Activated CD8-positive, alpha-beta memory T cell treated with anti-CD3 and anti-CD28 coated beads for 1 hour (primary cell): ENCODE measurements at places on chromosomes 12 and 14.

GRCh38 chr14:26835979-26836570, 238.2 kb upstream of the NOVA1 start:
- DNase-seq, result no peak

DNA sequence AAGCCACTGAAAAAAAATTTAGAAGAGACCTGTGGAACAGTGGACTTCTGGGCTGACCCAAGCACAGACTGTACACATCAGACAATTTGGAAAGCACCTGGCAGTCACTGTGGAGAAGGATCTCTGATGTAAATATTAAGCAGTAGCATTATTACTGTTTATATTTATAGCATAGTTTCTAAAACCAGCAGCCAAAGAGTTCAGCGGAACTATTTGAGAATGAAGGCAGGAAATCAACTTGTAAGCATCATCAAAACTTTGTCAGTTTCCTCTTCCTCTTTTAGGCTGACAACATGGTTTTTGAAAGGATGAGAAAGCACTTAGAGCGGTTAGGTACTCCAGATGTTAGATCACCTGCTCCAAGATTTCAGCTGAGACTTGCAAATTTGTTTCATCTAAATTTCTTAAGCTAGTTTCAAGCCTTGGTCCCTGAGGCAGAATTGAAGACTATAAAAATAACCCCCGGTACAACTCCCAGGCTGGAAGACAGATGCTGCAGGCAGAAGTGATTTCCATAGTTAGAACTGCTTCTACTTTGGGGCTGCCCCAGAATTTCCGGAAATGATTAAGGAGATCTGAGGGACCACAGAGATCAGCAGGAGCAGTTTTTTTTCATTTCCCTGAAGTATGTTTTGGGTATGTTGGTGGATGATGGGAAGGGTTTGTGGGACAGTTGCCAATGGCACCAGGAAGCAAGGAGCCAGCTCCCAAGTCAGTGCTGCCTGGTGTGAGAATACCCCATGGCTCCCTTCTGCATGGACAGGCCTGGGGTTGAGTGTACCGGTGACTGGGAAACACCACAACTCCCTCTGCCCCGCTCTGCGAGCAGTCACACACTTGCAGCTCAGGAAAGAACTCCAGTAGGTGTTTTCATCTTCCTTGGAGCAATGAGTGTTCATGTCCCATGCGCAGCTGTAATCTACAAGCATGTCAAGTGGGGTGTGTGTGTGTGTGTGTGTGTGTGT, 354.5 kb downstream of the NUAK1 start:
- DNase-seq, result no peak

- no peak for DNase-seq
These were observed 22.5 kb downstream of the MRPS35 start for GRCh38 chr12:27733052-27733656.

GRCh38 chr12:51922762-51923505, 15.6 kb downstream of the ACVRL1 start:
- no peak for DNase-seq

DNA sequence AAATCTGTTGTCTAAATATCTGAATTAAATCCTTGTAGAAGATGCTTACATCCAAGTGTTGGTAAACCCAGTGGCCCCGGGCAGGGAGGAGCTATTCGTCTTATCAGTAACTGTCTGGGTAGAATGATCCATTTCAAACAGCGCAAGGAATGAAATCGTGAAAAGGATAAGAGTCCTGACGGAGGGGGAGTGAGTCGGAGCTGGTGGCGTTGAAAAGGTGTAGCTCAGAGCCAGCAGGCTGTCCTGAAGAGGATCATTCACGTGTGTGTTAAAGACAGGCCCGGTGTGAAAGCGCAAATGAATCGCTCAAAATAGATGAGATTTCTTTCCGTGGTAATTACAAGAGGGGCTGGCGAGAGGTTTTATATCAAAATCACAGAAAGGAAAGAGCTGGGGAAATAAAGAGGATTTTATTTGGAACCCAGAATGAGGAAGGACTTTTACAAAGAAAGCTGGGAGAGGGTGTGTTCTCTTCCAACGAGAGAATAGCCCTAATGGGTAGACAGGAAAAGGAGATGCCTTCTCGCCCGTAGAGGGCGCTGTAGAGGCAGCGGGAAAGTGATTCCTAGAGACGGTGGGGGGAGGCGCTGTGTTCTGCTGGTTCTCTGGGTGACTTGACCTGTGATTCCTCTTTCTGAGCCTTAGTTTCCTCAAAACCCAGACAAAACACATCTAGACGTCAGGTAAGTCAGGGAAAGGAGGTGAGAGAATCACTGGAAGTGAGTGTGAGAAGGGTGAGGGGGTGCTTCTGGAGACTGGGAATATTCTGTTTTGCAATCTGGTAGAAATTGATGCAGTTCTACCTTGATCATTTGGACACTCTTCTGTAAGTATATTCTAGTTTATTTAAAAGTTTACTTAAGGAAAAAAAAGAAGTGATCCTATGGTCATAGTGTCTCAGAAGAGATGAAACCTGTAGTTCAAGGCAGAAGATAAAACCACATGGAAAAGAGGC, 39.3 kb downstream of the SRRM4 start:
- DNase-seq, result no peak

- DNase-seq, result no peak
These were observed 1374.6 kb downstream of the FSCB start for GRCh38 chr14:43132441-43132840.

DNA sequence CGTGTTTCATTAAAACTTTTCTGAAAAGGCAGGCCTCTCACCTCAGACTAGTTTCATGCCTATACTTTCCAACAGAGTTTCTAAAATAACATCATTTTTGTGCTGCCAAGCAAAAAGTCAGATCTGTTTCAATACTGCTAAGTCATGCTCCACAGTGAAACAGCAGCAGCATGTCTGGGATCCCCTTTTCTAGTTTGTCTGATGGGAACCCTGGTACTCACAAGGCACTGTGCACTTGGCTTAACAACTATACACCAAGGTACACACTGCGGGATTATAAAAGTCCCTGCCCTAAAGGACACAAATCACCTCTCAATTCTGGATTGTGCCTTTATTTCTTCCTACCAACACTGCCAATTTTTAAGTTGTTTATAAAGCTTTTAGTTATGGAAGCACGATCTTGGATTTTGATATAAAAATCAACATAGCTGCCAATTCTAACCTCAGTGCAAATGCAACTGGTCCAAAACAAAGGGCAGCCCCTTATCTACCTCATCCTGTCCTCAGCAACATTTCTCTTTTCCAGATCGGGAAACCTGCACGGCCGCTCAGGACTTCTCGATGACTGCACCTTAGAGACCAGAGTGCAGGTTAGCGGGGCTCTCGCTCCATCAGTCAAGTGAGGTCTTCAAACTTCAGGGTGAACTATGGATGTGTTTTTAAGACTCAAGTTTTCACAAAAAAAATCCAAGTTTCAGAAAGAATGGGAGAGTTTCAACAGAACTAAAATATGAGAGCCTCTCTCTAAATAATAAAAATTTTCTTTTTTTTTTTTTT, 1.7 kb upstream of the EIF5 start:
- DNase-seq, result no peak

DNA sequence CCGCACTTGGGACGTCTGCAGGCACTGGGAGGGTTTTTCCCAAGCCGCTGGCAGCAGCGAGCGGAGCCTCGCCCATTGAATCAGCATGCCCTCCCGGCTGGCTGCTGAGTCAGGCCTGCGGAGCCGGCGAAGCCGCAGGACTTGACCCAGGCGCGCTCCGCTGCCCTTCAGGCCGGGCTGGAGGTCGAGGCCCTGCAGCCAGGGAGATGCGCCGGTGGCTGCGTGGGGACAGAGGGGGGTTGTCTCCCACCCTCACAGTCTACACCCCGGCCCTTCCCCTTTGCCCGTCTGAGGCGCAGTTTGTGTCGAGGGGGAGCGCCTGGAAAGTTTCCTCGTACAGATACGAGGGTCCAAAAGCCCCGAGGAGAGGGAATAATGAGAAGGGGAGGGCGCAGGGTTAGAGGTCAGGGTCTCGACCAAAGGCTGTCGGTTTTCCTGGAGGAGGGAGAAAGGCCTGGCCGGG, 759 bp upstream of the KLC1 start:
- DNase-seq, result no peak

DNA sequence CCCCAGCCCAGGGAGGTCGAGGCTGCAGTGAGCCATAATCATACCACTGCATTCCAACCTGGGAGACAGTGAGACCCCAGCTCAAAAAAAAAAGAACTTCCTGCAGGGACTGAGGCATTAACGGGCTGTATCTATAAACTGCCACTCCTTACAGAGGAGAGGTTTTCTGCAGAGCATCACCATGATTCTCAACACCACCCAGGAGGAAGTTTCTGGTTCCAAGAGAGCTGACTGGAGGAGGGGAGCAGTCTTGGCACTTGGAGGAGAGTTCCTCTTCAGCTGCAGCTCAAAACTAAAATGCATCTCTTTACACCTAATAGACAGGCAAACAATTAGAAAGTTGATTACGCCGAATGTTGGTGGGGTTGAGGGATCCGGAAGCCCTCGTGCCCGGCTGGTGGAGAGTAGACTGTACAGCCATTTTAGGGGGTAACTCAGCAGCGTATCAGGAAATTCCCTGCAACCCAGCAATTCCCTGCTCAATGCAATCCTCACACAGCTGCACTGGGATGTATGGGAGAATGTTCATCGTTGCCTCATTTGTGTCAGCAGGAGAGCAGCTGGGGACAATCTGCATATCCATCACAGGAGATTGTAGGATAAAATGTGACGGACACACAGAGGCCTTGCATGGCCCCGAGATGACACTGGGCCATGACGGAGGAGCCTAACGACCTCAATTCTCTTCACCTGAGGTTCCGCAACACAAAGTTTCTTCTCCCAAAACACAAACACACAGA, 36.6 kb downstream of the ACTN1 start:
- no peak for DNase-seq

- DNase-seq, result no peak
These were observed 388.6 kb downstream of the RAD51B start for GRCh38 chr14:68208218-68208617.

GRCh38 chr12:54415221-54415929, 3.7 kb downstream of the ITGA5 start:
- DNase-seq, result no peak

GRCh38 chr12:26428420-26428819, 233.0 kb downstream of the SSPN start:
- DNase-seq, result no peak
